ENCODE measurements at places on chromosomes 1 and 21.

GRCh38 chr1:51629918-51630317 lies 13.0 kb downstream of the OSBPL9 start:
- DNase-seq: no peak

DNA sequence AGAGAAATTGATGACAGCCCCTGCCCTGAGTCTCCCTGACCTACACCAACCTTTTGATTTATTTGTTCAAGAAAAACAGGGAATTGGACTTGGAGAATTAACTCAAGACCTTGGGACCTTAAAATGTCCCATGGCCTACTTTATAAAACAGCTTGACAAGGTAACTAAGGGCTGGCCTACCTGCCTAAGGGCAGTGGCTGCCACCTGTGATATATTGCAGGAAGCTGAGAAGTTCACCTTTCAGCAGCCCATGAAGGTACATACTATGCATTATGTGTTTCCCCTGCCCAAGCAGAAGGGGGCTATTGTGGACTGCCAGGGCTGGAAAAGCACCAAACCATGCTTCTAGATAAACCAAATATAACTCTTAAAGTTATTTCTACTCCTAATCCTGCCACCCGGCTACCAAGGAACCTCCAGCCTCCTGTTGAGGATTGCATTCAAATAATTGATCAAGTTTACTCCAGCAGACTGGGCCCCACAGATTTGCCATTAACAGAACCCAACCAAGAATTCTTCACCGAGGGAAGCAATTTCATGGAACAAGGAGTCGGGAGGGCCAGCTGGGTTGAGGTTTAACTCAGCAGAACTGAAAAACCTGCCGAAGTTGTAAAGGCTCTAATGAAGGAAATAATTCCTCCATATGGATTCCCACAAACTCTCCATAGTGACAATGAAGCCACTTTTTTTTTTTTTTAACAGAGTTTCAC lies 28.2 kb downstream of the LACTBL1 start:
- no peak for DNase-seq

- no peak for DNase-seq
Observed at GRCh38 chr1:155192346-155193274, 15.1 kb downstream of the THBS3 start.

GRCh38 chr1:150387200-150387599 lies 23.3 kb downstream of the RPRD2 start:
- no peak for DNase-seq

- no peak for DNase-seq
Observed at GRCh38 chr1:195481293-195481692, 1126.9 kb downstream of the KCNT2 start.

DNA sequence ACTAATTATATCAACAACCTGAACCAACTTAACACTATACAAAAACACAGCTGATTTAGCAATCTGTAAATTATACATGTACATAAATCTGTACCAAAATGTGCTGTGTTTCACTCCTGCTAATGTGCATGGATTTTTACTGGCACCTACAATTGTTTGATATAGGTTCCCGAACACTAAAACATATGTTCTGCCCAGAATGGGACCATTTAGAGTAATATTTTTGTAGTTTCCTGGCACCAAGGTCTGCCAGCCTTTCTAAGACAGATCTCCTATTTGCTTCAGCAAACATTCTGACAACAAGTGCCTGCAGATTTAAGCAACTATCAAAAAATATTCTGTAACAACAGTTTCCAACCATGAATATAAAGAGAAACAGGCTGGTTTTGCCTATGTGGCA lies 4.2 kb downstream of the KCNH1 start:
- no peak for DNase-seq

- DNase-seq: no peak
Observed at GRCh38 chr1:116208136-116208535, 96.9 kb downstream of the MAB21L3 start.

- peak; percentile 84 for DNase-seq
Observed at GRCh38 chr1:145720556-145720877, 1.2 kb downstream of the CD160 start.

- DNase-seq: peak; percentile 22
Observed at GRCh38 chr1:27773826-27774445, 917 bp downstream of the STX12 start.

DNA sequence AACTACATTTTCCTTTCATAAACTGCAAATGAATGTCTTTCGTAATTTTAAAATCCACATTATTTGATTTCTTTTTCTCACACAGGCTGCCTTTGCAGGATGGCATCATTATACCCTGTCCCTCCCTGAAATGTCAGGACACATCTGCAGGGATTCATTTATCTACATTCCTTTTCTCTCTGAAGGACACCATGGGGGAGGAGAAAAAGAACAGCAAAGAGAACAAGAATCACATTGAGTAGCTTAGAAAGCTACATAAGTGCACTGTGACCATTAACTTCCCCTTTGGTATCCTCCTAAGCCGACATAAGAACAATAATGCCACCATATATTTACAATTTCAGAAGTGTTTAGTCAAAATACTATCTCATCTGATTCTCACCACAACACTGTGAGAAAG lies 129.5 kb downstream of the PIGK start:
- DNase-seq: no peak

DNA sequence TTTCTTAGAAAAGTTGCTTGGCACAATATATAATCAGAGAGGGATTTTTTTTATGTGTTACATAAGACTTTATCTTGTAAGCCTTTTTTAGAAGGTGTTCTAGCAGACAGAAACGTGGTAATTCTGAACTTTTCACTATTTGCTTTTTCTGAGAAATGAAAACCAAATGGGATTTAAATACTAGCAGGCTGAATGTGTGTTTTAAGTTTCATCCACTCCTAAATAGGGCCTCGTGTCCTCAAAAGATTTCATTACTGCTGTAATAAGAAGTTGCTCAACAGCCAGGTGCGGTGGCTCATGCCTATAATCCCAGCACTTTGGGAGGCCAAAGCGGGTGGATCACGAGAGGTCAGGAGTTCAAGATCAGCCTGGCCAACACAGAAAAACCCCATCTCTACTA lies 44.7 kb upstream of the FMO2 start:
- no peak for DNase-seq

DNA sequence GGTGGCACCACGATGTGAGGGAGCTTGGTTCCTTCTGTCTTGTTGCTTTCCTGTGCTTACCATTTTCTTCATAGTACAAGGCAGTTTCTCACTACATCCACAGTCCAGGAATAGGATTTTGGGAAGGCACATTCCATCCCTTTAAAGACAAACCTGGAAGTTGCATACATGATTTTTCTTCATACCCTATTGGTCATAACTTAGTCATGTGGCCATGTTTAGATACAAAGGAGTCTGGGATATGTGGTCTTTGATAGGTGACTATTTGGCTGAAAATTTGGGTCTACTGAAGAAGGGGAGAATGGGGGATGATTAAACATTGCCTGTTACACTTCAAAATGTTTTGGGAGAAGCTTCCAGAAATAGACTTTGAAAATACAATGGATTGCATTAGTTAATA lies 7.0 kb downstream of the DYRK1A start:
- DNase-seq: peak; percentile 37

DNA sequence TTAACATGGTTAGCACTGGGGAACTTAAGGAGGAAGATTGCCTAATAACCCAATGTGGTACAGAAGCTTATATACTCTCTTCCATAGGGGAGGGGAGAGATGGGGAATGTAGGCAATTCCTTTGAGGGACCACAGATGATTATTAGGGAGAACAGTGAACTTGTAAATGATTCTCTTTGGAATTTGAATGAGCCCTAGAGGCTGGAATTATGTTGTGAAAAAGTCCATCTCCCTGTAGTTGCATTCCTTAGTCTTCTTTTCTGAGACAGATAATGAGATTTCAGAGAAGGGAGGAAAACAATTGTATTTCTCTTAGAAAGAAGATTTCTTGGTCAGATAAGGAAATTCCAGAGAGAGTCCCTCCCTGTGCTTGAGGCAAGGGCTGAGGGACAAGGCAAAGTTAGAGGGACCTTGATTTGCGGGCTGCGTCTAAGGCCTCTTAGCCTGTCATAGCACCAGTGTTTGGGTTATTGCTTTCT lies 89.0 kb upstream of the HMCN1 start:
- peak; percentile 85 for DNase-seq

GRCh38 chr1:91523482-91523881 lies 22.8 kb downstream of the CDC7 start:
- no peak for DNase-seq

GRCh38 chr1:60583696-60584095 lies 498.7 kb upstream of the NFIA start:
- DNase-seq: no peak

GRCh38 chr21:44822484-44823178 lies 4.8 kb upstream of the SUMO3 start:
- no peak for DNase-seq

DNA sequence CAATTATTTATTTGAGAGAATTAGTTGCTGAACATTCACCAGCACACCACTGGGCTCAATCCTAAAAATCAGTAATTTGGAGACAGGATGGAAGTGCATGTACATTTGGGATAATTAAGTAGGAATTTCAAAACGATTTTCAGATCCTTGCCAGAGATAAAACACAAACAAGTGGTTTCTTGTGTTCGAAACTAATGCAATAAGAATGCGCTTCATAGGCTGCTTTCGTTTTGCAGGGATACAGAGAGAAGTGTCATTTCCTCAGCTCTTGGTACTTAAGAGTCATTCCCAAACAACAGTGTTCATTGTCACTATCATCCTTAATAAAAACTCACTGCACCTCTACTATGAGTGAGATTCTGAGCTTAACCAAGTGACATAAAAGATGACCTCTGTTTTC lies 20.6 kb upstream of the USP24 start:
- DNase-seq: peak; percentile 88

GRCh38 chr1:924656-925560 lies 1.2 kb downstream of the SAMD11 start:
- peak; percentile 58 for DNase-seq

- no peak for DNase-seq
Observed at GRCh38 chr1:223756806-223757700, 44.7 kb downstream of the CAPN2 start.

GRCh38 chr1:71693581-71693980 lies 588.8 kb downstream of the NEGR1 start:
- DNase-seq: no peak

DNA sequence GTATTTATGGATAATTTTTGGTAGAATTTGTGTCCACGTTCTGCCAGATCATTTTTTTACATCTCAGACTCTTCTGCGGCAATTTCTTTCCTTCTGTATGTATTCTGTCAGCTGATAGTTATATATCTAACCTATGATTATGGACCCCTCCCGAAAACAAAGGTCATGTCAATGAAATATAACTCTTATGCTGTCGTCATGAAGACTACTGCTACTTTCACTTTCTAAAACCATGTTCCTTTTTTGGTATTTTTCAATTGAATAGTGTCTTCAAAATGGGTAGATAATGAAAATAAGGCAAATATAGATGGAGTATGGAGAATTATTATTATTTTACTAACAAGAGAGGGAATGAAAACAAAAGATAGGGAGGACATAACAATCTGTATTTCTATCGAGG lies 3.2 kb downstream of the ANGPTL1 start:
- DNase-seq: no peak

- DNase-seq: no peak
Observed at GRCh38 chr1:86696522-86696921, 7.9 kb upstream of the SH3GLB1 start.

DNA sequence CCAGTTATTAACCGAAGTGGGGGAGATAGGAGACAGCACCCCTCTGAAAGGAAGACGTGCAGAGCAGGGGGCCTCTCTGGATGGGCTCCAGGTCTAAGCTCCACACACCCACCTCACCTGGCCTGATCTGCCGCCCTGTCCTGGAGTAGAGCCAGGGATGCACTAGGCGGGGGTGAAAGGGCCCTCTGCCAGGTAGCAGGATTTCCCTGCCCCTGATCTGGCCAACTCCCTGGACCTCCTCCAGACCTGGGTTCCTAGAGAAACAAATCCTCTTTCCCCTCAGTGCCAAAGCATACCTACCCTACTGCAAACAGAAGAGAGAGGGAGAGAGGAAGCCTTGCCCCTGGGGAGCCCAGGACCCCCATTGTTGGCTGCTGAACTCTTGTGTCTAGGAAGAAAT lies 2.0 kb downstream of the CRABP2 start:
- DNase-seq: no peak

- no peak for DNase-seq
Observed at GRCh38 chr1:35838693-35839245, 31.0 kb downstream of the AGO4 start.

DNA sequence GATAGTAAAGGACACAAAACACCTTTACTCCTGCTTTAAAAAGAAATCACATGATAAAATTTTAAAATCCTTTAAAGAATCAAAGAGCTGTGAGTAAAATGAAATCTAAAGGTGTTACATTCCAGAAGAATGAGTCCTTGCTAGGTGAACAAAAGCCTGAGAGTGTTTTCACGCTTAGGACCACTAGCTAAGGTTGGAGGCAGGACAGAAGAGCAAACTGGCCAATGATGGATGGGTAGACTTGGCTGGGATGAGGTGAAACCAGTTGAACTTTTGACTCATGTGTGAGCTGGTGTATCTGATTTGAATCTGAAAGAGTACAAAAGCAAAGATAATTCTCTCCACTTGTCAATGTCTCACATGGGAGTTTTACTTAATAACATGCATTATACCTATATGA lies 35.1 kb downstream of the CATSPERE start:
- DNase-seq: no peak

- no peak for DNase-seq
Observed at GRCh38 chr1:109470245-109470644, 3.9 kb downstream of the SYPL2 start.

- DNase-seq: no peak
Observed at GRCh38 chr1:207883660-207884250, 27.2 kb downstream of the CD34 start.

GRCh38 chr1:244325056-244325758 lies 126.5 kb downstream of the ADSS2 start:
- peak; percentile 26 for DNase-seq

- no peak for DNase-seq
Observed at GRCh38 chr1:42931911-42932422, 26.7 kb downstream of the SLC2A1 start.

DNA sequence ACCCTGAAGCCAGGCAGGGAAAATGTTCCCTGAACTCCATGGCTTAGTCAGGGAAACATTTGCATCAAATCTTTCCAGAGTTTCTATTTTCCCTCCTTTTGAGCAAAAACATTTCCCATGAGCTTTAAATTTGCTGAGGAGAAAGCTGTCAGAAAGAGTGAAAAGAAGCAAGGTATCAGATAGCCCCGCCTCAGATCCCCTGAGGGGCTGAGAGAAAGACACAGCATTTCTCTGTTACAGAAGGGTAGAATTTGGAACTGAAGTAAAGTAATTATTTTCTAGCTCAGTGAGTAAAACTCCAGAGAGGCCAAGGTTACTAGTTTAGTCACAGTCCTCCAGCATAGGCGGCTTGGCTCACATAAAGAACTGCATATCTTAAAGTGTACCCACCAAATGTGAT lies 10.6 kb downstream of the FMO1 start:
- no peak for DNase-seq

GRCh38 chr21:32245971-32246370 lies 32.9 kb downstream of the MIS18A start:
- no peak for DNase-seq

DNA sequence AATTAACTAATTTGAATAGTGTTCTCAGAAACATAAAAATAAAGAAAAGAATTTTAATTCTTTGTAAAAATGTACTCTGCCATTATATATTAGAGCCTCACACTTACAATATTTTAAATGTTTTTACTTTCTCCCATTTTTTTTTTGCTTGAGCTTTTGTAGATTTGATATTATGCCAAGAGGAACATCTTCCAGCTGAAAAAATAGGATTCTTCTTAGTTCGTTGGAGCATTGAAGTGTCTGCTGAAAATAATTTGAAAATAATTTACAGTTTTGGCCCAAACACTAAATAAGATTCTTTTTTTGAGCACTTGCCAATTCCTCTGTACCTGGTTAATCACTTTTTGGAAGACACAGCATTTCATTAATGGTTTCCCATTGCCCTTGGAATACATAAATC lies 175.0 kb upstream of the COL11A1 start:
- no peak for DNase-seq
